Activated T-cell treated with anti-CD3 and anti-CD28 coated beads, Interleukin-2, amount 50 U/mL, for 48 hours (primary cell): ENCODE measurements at places on chromosomes 11 and 22.

DNA sequence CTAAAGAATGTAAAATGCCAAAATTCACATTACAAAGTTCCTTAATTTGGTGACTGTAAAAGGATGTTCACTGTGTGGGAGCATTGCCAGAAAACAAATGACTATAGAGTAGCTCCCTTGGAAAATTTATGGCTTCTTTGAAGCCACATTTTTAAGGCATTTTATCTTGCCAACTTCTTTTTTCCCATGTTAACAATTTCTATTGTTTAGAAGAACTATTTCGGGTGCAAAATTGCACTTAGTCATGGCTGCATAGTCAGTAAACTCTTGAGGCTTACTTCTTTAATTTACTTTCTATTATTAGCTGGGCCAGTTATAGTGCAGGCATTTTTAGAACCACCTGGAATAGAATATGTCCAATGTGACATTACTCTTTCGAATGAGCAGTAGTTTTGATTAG, 515.3 kb downstream of the JRKL start:
- no peak for DNase-seq

DNA sequence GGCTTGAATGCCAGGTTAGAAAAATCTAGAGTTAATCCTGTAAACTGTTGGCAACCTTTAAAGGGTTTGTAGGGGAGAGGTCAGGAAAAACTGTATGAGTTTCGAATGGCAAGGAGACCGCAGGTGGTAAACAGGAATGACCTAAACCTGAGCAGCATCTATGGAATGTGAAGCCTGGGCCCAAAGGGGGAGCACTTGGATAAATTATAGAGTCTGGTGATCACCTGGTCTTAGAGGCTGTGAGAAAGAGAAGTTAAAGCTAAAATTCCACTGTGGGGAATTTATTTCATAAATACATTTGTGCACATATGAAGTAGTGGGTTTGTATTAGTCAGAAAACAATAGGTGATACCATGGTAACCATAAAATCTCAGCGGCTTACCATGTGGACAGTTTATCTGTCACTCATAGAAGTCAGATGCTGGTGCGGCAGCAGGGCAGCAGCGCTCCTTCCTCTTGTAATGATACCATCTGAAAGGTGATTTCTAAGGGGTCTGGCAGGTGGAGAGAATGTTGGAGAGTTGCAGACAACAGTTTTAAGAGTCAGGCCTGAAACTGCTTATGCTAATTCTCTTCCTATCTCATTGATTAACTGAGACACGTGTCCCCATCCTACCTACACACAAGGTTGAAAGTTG, 1104.4 kb upstream of the CCDC90B start:
- DNase-seq = no peak

DNA sequence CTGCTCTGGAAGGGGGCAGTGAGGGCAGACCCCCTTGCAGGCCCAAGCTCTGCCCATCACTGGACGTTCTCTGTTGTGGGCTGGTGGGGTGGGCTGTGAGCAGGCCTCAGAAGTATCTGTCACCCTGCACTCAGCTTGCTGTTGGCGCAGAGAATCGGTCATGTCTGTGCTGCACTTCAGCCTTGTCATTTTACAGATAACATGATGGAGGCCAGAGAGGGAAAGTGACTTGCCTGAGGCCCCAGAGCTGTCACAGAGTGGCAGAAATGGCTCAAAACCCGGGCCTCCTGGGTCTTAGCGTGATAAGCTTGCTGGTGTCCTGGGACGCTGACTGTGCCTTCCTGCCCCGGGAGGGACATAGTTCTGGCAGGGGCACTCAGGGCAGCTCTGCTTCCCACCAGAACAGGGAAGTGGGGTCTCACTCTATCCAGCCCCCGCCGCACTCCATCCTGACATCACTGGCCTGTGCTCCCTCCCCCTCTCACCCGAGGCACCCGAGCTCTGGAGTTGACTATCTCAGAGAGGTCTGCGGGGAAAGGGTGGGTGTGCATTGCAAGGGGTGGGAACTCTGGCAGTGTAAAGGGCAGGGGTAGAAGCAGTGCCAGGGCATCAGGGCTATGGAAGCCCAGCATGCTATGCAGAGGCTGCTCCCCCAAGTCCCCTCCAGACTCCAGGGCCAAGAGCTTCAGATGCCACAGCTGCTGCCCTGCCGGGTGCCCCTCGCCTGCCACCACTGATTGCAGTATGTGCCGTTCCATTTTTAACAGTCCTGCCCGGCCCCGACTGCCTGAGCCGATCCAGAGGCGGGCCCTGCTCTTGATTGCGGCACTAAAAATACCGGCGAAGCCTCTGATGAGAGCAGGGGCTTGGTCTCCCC, 50.4 kb upstream of the NECTIN1 start:
- no peak for DNase-seq

DNA sequence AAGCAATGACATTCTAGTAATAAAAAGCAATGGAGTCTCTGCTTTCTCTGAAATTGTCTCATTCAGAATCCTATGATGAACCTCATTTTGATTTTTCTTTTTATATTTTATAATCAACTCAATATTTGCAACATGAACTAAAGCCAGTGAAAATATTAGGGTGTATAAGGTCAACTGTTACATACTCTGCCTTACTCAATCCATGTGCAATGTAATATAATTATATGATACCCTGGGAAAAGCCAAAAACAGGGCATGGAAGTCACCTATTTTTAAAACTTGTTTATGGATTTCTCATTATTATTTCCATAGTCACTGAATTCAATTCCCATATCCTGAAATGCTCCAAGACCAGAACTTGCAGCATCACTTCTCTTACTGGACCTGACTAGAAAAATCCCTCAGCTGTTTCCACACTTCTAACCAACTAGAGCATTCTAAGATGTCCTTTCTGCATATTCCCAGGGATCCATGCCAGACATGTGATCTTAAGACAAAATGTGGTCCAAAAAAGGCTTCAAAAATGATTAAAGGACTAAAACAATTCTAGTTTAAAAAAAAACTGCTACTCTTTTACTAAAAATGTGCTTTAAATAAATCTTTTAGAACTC, 97.3 kb downstream of the GUCY1A2 start:
- DNase-seq = no peak

DNA sequence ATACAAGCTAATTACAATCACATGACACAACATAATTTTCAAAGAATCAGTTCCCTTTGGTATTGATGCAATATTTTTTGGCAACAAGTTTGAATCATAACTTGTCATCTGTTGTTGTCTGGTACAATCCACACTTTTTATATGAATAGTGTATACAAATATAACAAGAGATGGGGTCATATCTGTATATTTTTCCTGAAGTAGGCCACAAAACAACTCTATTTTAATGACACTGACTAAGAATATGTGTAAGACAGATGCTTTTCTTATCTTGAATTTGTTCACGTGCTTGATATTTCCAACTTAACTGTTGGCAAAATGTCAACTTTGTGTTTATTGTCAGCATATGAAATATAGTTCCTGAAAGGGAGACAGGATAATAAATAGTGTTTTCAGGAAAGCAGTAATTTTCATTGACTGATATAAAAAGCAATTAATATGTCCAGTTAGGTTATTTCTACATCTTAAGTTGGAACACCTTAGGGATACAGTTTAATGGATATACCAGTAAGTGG, 27.9 kb downstream of the NOX4 start:
- no peak for DNase-seq

- no peak for DNase-seq
Measured at GRCh38 chr11:10050561-10050960, 243.5 kb downstream of the SBF2 start.

- DNase-seq = no peak
Measured at GRCh38 chr11:74310857-74311256, 583 bp downstream of the P4HA3 start.

DNA sequence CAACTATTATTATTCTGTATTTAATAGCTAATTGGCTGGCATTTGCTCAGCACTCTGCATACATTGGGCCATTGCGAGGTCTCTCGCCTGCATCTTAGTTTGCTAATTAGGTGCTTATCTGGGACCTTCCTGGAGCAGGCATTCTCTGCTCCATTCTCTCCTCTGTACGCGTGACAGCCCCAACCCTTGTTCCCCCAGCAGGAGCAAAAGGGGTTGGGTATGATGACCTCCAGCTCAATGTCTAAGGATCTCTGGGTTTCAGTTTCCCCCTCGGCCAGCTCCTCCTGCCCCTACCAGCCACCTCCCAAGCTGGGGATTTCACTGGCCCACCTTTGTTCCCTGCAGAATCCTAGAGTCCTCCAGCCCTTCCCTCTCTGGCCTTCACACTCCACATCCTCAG, 9.7 kb upstream of the LGALS2 start:
- no peak for DNase-seq

DNA sequence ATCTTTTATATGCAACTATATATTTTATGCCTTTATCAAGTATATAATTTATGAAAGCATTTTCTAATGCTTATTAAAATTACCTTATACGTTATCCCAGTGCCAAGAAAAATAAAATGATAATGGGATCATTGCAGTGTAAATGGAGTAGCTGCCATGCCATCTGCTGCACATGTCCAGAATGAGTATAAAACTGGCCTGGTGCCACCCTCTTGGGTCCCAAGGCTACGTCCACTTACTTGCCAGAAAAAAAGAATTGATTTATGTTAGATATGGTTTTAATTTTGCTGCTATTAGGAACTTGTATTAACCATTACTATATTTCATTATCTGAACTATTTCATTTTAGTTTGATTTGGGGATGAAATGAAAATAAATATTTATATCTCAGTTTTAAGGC, 1127.1 kb upstream of the CNTN5 start:
- DNase-seq = no peak

DNA sequence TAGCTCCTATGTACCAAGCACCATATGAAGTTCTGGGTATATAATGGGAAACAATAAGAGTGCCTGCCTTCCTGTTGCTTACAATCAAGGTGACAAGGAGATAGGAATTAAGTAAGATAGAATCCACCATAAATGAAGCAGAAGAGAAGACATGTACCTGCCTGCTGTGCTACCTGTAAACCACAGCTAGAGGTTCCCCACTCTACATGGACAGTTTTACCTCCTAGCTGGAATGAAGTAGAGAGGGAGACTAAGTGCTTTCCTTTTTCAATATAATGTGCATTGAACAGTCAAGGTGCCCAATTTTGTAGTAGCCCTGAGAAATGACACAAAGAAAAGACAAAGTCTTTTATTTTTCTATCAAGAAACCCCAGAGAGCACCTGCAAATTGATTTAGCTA, 984.6 kb downstream of the DLG2 start:
- no peak for DNase-seq

DNA sequence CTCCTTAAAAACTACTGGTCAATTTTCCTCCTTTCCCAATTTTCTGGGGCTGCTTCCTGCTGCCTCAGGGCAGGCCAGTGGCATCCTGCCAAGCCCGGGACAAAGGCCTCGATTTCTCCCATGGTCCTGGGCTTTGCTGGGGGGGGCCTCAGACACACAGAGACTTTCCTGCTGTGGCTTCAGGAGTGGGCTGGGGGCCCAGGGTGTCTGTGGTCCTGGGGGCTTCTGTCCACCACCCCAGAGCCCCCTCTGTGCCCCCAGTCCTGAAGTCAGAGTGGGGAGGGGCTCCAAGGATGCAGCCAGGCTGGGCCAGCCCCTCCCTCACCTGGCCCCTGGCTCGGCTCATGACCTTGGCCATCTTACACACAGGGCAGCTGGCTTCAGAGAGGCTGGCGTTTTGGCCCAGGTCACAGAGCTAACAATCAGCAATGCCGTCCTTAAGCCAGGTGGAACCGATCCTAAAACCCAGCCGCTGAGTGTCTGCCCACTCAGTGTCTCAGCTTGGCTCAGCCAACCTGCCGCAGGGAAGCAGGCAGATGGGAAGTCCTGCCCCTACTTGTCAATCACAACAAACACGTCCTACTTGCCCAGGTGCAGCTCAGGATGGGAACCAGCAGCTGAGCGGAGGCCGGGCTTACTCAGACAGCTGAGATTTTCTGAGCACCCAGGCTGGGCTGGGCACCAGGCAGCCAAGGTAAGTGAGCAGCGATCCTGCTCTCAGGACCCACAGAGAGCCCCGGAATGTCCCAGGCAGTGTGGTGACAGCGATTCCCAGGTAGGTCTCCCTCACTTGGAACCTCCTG, 34.6 kb downstream of the OSBPL5 start:
- DNase-seq = no peak

GRCh38 chr11:46353698-46354097, 6.4 kb downstream of the DGKZ start:
- DNase-seq = peak; percentile 75

DNA sequence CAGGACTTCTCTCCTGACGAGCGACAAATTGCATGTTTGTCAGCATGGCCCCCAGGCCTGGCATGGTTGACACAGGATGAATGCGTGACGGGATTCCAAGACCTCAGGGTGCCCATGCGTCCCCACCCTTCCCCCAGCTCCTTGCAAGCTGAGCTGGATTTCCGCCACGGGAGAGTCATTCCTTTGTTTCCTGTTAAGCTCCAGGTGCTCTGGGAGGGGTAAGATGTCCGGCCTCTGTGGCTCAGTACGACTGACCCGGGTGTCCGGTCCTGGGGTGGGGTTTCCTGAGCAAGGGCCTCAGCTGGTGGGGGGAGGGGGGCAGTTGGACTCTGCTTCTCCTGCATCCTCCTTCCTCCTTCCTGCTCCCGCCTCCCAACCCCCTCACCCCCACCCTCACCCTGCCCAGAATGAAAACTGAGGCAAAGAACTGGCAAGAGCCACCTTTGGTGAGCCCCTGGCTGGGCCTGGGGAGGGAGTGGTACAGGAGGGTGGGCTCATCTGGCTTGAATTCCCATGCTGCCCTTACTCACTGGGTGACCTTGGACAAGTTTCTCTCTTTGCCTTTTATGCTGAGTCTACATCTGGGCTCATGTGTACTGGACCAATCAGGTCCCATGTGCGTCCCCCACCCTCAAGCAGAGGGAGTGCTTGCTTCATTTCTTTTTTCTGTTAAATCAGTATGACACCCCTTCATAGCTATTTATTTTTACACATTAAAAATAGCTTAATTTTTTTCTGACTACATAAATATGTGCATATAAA, 2.5 kb downstream of the CDC42EP2 start:
- no peak for DNase-seq

DNA sequence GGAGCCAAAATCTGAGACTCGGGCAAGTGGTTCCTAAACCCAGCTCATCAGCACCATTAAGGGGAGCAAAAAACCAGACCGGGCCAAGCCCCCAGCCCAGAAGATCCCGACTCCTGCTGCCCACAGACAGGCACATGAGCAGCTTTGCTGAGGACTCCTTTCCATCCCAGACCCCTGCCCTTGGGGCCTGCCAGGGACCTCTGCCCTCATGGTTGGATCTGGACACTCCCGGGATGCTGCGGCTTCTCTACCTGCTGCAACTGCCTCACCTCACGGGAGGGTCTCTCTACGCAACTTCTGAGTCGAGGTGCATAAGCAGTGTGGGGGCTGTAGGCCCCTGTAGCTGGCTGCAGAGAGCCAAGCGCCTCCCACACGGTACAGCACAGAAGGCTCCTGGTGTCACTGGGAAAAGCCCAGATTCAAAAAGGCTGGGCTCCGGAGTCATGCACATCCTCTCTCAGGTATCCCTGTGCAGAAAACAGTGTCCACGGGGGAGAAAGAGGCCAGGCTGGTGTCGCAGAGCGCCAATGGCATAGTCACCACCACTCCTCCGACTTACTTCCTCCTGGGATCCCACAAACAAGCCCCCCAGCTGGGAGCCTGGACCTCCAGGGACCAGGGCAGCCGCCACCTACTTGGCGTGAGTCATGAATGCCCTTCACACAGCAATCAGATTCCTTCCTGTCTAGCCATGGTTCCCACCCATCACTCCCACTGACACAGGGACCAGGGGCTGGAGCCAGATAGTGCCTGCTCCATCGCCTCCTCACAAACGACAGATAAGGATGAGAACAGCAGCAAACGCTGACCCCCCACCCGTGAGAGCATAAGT, 122.1 kb downstream of the BCR start:
- DNase-seq = no peak

- DNase-seq = no peak
Measured at GRCh38 chr11:61771985-61772455, 19.6 kb downstream of the MYRF start.
